Osteocyte (in vitro differentiated cells): ENCODE measurements at places on chromosomes 13 and 19. TPM values are rescaled to one million over a fixed set of nuclear protein-coding genes. Genes with fewer than 3 reads are reported as not detected.

- DNase-seq: no peak
Observed at GRCh38 chr13:46389457-46390451, 2.7 kb upstream of the RUBCNL start.

- no peak for DNase-seq
Observed at GRCh38 chr19:13459351-13459750, 46.9 kb downstream of the CACNA1A start.

DNA sequence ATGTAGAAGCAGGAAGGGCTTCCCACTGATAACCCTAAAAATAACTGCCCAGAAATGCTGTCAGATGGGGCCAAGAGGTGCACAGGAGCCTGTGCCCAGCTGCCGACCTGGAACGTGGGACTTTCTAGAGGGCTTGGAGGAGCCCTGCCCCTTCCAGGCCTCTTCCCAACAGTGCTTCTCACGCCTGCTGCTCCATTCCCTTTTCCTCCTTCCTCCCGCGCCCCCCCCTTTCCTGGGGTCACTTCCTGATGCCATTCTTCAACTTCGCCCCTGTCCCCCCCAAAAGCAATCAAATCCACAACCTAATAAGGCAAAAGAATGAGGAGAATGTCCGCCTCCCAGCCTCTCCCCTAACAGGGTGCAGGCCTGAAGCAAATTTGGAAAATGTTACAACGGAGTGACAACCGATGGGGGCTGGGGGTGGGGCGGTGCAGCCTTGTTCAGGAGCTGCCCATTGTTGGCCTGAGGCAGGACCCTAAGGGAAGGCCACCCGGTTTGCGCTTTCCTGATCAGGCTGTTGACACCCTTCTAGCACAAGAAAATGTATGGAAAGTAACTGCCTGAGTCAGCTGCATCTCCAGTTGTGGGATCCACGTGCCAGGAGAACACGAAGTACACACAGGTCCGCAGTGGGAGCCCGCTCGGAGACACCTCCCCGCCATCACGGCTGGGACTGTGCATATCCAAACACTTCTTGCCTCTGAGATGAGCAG is 18.7 kb downstream of the ACTN4 start:
- DNase-seq: no peak

DNA sequence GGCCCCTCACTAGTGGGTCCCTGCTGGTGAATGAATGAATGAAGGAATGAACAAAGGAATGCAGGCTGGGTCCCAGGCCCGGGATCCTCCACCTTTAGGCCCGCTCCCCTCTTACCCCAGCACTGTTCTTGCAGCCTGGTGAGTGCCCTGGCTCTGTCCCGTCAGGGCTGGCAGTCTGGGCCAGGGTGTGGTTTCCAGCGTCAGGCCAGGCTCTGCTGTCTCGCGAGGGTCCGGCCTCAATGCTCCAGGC is 317 bp downstream of the LYL1 start:
- no peak for DNase-seq

- DNase-seq: no peak
Observed at GRCh38 chr13:50161052-50161451, 145.8 kb downstream of the KCNRG start.

DNA sequence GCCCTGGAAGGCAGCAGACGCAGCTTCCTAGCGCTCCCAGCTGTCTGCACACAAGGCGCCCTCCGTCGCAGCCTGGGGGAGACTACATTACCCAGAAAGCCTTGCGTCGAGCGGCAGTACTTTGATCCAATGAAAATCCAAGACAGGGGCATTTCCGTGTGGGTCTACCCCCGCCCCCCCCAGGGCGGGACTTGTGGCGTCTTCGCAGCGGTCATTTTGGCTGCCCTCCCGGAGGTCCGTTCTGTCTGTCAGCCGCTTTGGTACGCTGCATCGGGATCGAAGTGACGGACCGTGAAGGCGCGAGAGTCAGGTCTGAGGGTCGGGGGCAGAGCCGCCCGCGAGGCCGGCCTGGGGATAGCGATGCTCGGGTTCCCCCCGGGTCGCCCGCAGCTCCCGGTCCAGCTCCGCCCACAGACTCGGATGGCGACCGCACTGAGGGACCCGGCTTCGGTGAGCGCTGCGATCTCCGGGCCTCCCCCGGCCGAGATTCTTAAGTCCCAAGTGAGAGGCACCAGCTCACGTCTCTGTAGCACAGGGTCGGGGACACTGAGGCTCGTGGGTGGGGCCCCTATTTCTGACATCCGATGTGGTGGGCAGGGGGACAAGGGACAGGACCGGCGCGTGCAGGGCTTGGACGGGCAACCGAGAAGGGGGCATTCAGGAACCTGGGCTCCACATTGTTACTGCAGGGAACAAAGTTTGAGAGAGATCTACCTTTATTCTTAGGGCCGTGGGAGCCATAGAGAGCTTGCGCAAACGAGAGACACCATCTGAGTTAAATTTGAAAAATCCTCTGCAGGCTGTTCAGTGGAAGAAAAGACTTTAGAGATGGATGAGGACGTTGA is at the start of gene ZNF211:
TSS of gene ZNF211 (plus strand) at position 182 of the 845 bp plus-strand sequence. CDS start at position 361, 179 bp downstream.
- DNase-seq: peak; percentile 96

Gene LRRC63
- total RNA-seq: not detected in 2 replicates

Gene MBD3L3
- total RNA-seq: not detected in 2 replicates
